ENCODE measurements at places on chromosomes 13 and 19.
A peak's percentile ranks its signal among the peaks of the same experiment; 100 is the strongest.

GRCh38 chr19:53909471-53910169 lies 542 bp downstream of the CACNG7 start:
- DNase-seq: no peak

GRCh38 chr19:49861541-49862378 lies 5.6 kb downstream of the PNKP start:
- peak; percentile 27 for DNase-seq

GRCh38 chr13:18991060-18991459 lies 190.6 kb downstream of the TUBA3C start:
- DNase-seq: no peak

- peak; percentile 33 for DNase-seq
Observed at GRCh38 chr19:41595258-41595889, 19.4 kb downstream of the CEACAM21 start.

DNA sequence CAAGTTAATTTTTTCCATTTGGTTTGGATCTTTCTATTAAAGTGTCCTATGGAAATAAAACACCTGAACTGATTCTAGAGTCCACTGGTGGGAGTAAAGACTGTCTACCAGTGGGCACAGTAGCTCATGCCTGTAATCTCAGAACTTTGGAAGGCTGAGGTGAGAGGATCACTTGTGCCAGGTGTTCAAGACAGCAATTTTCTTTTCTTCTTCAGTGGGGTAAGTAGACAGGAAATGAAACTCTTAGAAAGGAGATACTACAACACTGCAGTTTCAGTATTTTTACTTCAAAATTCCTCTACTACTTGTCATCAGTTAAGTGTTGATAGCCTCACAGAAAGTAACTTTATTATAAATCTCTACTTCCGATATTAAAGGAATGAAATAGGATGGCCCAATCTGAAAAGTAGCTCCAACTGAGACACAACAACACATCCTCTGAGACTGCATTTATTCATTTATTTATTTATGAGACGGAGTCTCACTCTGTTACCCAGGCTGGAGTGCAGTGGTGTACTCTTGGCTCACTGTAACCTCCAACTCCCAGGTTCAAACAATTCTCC lies 26.3 kb downstream of the DNMT1 start:
- DNase-seq: no peak

DNA sequence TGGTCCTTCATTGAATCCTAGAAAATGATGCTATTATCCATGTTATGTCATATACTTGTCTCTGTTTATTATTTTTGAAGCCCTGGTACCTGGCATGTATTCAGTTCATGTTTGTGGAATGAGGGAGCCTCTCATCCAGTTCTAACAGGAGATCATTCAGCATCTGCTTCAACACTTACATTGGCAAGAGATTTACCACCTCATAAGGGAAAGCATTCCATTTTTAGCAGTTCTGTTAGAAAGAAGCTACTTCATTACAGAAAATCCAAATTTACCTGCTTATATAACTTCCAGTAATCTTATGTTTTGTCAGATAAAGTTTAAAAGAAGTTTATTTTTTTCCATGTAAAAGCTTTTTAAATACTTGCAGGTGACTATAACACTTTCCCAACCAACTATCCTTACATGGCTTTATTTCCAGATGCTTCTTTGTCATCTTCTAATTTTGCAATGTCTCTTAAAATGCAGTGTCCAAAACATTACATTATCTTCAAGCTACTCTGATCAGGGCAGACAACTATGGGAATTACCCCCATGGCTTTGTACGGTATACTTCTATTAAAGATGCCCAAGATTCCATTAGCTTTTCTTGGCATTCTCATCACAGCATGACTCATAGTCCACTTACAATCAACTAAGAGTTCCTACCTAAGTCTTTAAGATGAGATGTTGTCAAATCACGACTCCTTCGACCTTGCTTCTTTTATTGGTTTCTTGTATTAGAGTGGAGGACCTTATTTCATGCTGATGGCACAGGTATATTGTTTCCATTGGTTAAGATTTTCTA lies 262.1 kb downstream of the PCDH9 start:
- no peak for DNase-seq

DNA sequence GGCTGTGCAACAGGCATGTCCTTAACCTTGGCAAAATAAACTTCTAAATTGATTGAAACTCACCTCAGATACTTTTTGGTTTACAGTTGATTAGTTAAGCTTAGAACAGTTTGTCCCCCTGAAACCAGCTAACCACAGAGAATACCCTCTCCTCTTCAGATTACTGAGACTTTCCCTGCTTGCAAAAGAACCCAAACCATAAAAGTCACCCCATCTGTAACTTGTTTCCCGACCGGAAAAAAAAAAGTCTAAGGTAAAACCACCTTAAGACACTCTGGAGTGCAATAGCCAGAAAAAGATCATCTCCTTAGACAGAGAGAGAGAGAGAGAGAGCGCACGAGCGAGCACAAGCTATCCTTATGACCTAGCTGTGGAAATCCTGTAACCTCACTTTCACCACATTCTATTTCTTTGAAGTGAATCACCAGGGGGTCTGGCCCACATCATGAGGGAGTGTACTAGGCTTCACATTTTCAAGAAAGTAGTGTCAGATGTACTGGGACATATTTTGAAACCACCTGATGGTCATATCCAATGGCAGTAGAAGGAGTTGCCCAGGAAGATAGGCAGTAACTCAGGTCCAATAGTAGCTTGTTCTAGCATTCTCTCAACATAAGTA lies 11.1 kb upstream of the GTF2F2 start:
- DNase-seq: no peak

DNA sequence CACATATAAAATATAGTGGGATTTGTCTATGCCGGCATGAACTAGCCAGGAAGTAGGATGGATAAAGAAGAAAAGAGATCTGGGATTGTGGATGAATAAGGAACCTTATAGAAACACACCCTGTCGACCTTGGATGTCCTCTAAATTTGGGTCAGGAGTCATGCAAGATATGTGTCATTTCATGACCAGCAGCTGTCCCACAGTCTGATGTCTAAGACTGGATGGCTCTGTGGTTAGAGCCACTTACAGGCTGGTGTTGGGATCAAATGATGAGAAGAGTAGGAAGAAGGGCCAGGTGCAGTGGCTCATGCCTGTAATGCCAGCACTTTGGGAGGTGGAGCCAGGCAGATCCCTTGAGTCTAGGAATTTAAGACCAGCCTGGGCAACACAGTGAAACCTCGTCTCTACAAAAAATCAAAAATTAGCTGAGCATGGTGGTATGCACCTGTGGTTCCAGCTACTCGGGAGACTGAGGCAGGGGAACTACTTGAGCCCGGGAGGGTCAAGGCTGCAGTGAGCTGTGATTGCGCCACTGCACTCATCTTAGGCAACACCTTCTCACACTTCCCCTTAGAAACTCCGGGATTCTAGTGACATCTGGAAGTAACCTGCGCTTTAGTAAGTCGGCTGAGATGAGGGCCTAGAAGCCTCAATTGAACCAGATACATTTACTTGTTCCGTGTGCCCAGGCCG lies 30.8 kb downstream of the TMED1 start:
- DNase-seq: no peak

- no peak for DNase-seq
Observed at GRCh38 chr13:89750371-89750770, 1597.1 kb upstream of the MIR17HG start.

DNA sequence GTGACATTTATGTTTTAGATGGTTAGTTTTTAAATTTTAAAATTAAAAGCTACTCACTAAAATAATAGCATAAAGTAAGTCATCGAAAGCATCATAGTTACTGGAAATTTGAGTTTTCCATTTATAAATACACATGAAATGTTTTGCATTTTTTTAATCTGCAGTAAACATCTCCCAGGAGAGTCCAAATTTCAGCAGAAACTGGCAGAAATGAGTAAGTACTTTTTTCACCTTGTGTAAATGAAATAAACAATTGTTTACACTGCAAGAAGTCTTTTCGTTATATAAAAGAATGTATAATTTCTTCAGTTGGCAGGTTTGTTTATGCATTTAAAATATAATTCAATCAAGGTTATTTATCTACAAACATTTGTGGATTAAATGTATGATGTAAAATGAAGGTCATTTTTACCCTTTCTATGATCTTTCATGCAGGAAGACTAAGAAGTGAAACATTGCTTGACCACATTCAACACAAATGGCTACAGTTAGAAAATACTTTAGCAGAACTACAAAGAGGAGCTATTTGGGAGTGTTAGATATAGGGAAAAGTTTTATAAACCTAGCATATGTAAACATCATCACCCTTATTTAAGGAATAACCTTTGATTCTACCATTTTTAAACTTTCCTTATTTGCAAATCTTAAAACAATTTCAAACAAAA lies 55.6 kb downstream of the RCBTB2 start:
- no peak for DNase-seq

- DNase-seq: no peak
Observed at GRCh38 chr13:47081246-47081645, 184.4 kb upstream of the HTR2A start.

DNA sequence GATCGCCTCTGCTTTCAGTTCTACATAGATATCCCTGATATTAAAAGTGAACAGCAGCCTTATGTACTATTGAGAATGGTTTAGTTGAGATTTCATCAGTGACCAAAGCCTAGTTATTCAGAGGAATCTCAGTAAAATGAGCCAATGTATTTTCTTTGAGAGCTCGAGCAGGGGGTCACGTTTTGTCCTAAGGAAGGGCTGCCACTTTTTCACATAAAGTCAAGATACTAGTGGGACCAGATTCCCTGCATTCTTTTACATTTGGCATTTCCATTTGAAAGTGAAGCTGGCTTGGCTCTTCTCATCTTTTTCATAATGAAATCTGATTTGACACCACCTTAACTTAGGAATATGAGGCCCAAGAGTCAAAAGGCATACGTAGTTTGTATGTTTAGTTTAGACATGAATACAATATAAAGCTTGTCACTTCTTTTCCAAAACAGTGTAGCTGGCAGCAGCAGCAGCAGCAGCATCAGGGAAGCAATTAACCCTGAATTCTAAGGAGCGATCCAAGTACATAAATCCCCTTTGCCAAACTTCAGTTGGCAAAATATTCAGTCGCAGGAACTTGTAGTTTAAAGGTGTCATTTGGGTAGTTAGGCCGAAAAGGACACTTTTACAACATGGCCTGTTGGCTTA lies 1752.2 kb upstream of the PCDH20 start:
- no peak for DNase-seq

DNA sequence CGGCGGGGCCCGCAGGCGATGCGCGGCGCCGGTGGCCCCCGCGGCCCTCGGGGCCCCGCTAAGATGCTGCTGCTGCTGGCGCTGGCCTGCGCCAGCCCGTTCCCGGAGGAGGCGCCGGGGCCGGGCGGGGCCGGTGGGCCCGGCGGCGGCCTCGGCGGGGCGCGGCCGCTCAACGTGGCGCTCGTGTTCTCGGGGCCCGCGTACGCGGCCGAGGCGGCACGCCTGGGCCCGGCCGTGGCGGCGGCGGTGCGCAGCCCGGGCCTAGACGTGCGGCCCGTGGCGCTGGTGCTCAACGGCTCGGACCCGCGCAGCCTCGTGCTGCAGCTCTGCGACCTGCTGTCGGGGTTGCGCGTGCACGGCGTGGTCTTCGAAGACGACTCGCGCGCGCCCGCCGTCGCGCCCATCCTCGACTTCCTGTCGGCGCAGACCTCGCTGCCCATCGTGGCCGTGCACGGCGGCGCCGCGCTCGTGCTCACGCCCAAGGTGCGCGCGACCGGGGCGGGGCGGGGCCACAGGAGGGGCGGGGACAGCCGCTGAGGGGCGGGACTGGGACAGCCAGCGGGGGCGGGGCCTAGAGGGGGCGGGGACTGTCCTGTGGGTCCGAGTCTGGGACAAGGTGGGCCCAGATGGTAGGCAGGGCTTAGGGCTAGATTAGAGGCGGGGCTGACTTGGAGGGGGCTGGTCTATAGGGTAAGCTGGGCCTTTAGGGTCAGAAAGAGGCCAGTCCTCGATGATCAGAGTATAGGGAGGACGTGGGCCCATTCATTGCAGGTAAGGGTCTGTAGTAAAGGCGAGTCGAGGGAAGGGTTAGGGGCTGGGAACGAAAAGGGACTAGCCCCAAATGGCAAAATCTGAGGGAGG lies 5.1 kb downstream of the GRIN2D start:
- peak; percentile 65 for DNase-seq

Measured in NCI-H187 (cell line).